Gastrocnemius medialis (tissue), 4 donors: ENCODE measurements at places on chromosomes 7 and 10. TPM values are rescaled to one million over a fixed set of nuclear protein-coding genes. Genes with fewer than 3 reads are reported as not detected.

The CD36 gene
- 275 TPM for total RNA-seq

The MBL2 gene
- not detected for total RNA-seq

GRCh38 chr7:101832205-101832631, 14.8 kb downstream of the CUX1 start:
- no peaks in the 10 kb centered on the region for H3K36me3 ChIP-seq
- H3K27ac ChIP-seq = no peak overlapping the region
- DNase-seq = no peak
- no peak overlapping the region for H3K4me3 ChIP-seq
- H3K27me3 ChIP-seq = no peaks in the 10 kb centered on the region
- peaks cover 14% of the 10 kb centered on the region for H3K4me1 ChIP-seq

DNA sequence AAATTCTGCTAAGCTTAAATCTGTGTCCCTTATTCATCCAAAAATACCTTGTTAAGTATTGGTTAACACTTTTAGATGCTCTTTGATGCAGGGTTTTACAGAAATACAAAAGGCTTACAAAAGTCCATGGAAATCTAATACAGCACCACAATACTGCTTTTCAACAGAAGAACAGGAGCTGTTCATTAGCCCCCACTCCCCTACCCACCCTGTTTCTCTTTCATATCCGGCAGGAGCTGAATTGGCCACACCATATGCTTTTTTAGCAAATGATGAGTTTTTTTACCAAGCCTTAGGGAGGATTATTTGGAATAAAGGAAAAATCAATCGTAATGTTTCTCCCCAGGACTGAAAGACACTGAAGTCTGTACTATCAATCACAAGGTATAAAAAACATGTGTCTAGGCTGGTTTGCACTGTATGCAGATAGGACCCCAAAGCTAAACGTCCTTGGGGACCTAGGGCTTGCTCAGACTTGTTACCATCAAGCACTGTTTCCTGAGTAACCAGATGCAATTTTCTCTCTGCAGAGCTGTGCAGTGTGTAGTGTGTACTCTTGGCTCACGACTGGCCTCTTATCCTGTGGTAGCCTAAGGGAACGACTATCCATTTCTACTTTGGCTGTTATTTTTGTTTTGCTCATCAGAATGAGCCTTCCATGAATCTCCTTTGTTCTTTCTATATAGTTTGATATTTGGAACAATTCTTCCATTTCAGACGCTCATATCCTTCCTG, 143.3 kb upstream of the LRGUK start:
- no peak overlapping the region for H3K4me3 ChIP-seq
- H3K4me1 ChIP-seq = no peaks in the 10 kb centered on the region
- no peak overlapping the region for H3K27ac ChIP-seq
- no peaks in the 10 kb centered on the region for H3K36me3 ChIP-seq

- peak; percentile 46 for DNase-seq
- H3K4me3 ChIP-seq = no peak overlapping the region
- peaks cover 42% of the 10 kb centered on the region for H3K4me1 ChIP-seq
- H3K36me3 ChIP-seq = no peaks in the 10 kb centered on the region
- H3K27me3 ChIP-seq = no peaks in the 10 kb centered on the region
- H3K27ac ChIP-seq = peak overlapping the region; percentile 74
These were observed 26.7 kb downstream of the CREB3L2 start for GRCh38 chr7:137975221-137975620.

DNA sequence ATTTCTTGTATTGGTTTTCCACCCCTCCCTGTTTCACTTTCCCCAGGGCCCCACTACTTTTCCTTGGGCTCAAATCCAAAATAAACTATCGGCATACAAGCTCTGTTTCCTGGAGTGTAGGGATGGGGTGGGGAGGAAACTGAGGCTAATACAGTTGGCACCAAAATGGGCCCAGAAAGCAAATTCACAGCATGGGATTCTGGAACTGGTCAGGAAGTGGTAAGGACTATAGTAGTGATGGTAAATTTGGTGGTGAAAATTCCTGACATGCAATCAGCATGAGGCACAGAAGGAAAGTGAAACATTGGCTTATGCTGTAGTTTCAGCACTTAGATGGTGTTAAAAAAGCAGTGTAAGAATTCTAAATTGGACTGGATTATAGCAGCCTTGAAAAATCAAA, 8.7 kb upstream of the SAMD9L start:
- no peak for DNase-seq
- H3K27ac ChIP-seq = no peak overlapping the region
- no peaks in the 10 kb centered on the region for H3K4me1 ChIP-seq
- no peak overlapping the region for H3K4me3 ChIP-seq

- no peak for DNase-seq
- no peaks in the 10 kb centered on the region for H3K4me1 ChIP-seq
- no peak overlapping the region for H3K4me3 ChIP-seq
- no peak overlapping the region for H3K27ac ChIP-seq
These were observed 50.6 kb upstream of the LRRC18 start for GRCh38 chr10:48990226-48990625.

GRCh38 chr7:120164-120991, 72.0 kb upstream of the FAM20C start:
- H3K36me3 ChIP-seq = no peaks in the 10 kb centered on the region
- H3K4me1 ChIP-seq = peaks cover 6% of the 10 kb centered on the region
- H3K27ac ChIP-seq = peak overlapping the region; percentile 51
- H3K4me3 ChIP-seq = no peak overlapping the region
- no peaks in the 10 kb centered on the region for H3K27me3 ChIP-seq

DNA sequence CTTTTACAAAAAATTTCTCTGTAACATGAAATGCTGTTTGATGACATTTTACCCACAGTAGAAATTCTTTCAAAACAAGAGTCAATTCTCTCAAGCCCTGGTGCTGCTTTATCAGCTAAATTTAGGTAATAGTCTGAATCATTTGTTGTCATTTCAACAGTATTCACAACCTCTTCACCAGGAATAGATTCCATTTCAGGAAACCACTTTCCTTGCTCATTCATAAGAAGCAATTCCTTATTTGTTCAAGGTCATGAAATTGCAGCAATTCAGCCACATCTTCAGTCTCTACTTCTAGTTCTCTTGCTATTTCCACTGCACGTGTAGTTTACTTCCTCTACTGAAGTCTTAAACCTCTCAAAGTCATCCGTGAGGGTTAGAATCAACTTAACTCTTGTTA, 14.1 kb downstream of the STAG3 start:
- no peaks in the 10 kb centered on the region for H3K4me1 ChIP-seq
- H3K36me3 ChIP-seq = no peaks in the 10 kb centered on the region
- H3K27me3 ChIP-seq = no peaks in the 10 kb centered on the region
- H3K4me3 ChIP-seq = no peak overlapping the region
- no peak overlapping the region for H3K27ac ChIP-seq

DNA sequence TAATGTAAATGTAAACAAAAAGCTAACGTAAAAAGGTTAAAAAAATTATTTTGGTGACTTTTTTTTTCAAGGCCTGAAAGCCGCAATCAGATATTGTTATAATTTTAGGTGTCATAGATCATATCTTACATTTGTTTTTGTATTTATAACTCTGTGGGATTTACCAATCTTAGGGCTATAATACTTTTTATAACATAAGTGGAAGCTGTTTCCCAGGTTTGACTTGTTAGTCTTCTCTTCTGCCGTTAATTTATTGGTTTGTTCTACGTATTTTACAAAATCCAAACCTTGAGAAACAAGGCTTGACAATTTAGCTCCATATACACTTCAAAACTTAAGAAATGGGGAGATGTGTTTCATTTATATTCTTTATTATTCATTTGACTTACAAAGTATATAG, 119.4 kb downstream of the EVX1 start:
- H3K27me3 ChIP-seq = no peaks in the 10 kb centered on the region

- no peaks in the 10 kb centered on the region for H3K36me3 ChIP-seq
- no peaks in the 10 kb centered on the region for H3K4me1 ChIP-seq
- DNase-seq = no peak
- no peak overlapping the region for H3K4me3 ChIP-seq
These were observed 7.3 kb downstream of the OCM2 start for GRCh38 chr7:97982647-97983046.

The SHTN1 gene
- total RNA-seq = 2.2 TPM

The PAPOLB gene
- not detected for total RNA-seq

GRCh38 chr7:105881439-105881838, 5.0 kb upstream of the ATXN7L1 start:
- no peaks in the 10 kb centered on the region for H3K36me3 ChIP-seq
- H3K27me3 ChIP-seq = no peaks in the 10 kb centered on the region
- H3K4me1 ChIP-seq = peaks cover 9% of the 10 kb centered on the region

The HMX2 gene
- not detected for total RNA-seq

DNA sequence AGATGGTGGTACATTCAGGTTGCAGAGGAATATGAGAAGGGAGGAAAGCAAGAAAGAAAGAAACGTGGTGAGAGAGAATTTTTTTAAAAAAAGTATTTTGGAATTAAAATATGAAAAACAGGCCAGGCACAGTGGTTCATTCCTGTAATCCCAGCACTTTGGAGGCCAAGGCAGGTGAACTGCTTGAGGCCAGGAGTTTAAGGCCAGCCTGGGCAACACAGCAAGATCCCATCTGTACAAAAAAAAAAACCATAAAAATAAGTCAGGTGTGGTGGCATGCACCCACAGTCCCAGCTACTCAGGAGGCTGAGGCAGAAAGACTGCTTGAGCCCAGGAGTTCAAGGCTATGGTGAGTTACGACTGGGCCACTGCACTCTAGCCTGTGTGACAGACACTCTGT, 112.1 kb downstream of the PARD3 start:
- no peak for DNase-seq
- H3K4me1 ChIP-seq = peaks cover 49% of the 10 kb centered on the region
- H3K27me3 ChIP-seq = no peaks in the 10 kb centered on the region
- H3K27ac ChIP-seq = peak overlapping the region; percentile 35

GRCh38 chr7:116786791-116787443, 75.5 kb upstream of the CAPZA2 start:
- no peak for DNase-seq
- H3K4me3 ChIP-seq = no peak overlapping the region
- H3K36me3 ChIP-seq = peaks cover 29% of the 10 kb centered on the region
- H3K27ac ChIP-seq = peak overlapping the region; percentile 64
- no peaks in the 10 kb centered on the region for H3K27me3 ChIP-seq

DNA sequence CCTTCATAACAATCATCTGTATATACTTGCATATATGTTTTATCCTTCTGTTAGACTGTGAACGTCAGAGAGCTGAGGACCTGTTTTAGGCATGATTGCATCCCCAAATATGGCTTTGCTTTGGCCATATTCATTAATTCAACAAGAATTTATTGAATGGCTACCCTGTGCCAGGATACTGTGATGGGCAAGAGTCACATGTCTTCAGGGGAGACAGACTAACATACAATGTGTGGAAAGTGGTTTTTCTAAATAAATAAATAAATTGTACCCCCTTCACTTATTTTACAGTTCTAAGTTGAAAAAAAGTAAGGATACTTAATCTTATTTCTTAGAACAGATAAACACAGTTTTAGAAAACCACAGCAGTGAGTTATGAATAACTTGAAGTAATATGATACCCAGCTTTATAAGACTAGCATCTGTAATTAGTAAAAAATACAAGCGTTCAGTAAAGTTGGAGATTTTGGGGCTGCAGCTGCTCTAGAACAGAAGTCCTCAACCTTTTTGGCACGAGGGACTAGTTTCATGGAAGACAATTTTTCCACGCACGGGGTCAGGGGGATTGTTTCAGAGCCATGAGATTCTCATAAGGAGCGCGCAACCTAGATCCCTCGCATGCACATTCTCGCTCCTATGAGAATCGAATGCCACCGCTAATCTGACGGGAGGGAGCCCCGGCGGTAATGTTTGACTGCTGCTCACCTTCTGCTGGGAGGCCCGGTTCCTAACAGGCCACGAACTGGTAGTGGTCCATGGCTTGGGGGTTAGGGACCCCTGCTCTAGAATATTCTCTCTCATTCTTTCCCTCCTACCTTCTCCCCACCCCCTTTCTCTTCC, 89.4 kb upstream of the MTPN start:
- H3K4me1 ChIP-seq = no peaks in the 10 kb centered on the region
- H3K27me3 ChIP-seq = no peaks in the 10 kb centered on the region
- DNase-seq = no peak
- H3K36me3 ChIP-seq = no peaks in the 10 kb centered on the region
- no peak overlapping the region for H3K4me3 ChIP-seq
- no peak overlapping the region for H3K27ac ChIP-seq
